NCI-H510A treated with DMSO at 0.1 percent for 48 hours (cell line): ENCODE measurements at places on chromosomes 7 and 10.

DNA sequence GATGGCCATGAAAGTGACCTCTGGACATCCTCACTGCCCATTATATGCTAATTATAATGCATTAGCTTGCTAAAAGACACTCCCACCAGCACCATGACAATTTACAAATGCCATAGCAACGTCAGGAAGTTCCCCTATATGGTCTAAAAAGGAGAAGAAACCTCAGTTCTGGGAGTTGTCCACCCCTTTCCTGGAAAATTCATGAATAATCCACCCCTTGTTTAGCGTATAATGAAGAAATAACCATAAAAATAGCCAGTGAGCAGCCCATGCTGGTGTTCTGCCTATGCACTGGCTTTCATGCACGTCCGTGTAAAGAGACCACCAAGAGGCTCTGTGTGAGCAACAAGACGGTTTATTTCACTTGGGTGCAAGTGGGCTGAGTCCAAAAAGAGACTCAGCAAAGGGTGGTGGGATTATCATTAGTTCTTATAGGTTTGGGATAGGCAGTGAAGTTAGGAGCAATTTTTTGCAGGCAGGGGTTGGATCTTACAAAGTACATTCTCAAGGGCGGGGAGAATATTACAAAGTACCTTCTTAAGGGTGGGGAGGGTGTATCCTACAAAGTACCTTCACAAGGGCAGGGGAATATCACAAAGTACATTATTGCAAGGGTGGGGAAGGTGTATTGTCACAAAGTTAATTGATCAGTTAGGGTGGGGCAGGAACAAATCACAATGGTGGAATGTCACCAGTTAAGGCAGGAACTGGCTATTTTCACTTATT, 45.6 kb downstream of the LBX1 start:
- DNase-seq = no peak

DNA sequence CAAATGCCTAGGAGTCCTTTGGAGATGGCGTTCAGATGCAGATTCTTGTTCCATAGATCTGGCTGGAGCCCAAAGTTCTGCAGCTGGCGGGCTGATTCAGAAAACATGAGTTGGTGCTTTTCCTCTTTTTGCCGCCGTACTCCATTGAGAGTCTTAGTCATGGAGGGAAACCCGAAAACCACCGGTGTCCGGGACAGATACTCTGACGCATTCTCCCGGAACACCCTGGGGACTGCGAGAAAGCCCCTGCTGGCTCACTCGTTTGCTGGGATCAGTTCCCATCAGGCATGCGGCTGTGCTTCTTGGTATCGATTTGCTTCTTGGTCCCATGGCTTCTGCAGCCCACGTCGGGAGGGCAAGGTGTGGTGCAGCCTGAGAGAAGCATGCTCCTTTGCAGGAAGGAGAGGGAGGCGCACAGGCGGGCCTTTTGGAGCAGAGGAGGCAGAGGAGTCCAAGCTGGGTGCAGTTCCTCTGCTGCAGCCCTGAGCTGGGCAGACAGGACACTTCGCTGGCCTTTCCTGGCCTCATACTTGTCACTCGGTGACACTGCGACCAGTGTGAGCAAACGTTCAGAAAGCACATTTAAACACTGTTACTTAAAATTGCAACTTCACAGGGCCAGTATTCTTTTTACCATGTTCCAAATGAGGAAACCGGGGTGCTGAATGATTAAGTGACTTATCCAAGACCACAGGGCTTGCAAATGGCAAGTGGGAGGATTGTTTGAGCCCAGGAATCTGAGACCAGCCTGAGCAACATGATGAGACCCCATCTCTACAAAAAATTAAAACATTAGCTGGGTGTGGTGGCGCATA, 30.6 kb upstream of the PFKFB3 start:
- no peak for DNase-seq

DNA sequence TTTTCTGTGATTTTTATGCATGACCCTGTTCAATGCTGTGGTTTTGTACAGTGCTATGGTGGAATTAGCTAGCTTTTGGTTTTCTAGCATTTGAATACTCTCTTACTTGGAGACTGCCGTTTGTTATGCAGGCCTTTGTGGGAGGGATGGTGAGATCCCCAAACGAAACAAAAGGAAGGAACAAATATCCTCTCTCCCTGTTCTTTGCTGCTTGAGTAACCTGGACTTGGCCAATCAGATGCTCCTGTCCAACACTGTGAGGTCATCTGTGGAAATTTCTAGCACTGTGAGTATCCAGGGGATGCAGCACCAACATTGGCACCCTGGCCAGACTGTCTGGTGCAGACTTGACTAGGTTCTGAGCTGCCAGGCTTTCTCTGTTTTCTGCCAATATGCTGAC, 314.4 kb downstream of the ANKRD30A start:
- DNase-seq = no peak

- DNase-seq = peak; percentile 5
These were observed 101.5 kb downstream of the CHCHD3 start for GRCh38 chr7:132980402-132980801.

DNA sequence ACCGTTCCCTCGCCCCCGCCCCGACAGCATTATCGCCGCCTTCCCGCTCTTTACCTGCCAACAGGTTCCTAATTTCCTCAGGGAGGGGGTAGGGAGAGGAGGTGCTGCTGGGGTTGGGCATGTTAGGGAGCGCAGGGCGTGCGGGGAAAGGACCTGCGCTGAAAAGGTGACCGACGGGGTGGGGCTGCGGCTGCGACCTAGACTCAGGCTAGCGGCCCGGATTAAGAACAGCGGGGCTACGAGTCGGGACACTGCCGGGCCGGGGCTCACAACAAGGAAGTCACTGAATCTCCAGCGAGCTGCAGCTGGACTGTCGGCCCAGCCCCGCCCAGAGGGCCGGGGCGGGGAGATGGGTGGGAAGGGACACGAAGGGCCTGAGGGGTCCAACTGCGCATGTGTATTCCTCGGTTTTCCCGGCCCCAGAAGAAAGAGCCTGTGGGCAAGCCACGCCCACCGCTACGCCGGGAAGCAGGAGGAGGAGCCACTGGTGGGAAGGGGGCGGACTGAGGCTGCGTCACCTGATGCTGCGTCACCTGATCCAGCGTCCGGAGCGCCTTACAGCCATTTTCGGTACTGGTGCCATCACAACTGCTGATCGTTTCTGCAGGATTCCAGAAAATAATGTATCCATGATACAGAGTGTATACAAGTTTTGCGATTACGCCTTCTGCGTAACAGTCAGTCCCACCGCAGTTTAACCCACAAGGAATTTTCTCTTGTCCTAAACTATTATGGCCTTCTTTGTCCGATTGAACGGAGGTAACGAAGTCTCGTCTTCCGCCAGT, at the start of gene SKAP2:
TSS of gene SKAP2 (minus strand) at position 282 of the 785 bp plus-strand sequence. CDS start at position 121, 161 bp downstream.
- DNase-seq = peak; percentile 98

DNA sequence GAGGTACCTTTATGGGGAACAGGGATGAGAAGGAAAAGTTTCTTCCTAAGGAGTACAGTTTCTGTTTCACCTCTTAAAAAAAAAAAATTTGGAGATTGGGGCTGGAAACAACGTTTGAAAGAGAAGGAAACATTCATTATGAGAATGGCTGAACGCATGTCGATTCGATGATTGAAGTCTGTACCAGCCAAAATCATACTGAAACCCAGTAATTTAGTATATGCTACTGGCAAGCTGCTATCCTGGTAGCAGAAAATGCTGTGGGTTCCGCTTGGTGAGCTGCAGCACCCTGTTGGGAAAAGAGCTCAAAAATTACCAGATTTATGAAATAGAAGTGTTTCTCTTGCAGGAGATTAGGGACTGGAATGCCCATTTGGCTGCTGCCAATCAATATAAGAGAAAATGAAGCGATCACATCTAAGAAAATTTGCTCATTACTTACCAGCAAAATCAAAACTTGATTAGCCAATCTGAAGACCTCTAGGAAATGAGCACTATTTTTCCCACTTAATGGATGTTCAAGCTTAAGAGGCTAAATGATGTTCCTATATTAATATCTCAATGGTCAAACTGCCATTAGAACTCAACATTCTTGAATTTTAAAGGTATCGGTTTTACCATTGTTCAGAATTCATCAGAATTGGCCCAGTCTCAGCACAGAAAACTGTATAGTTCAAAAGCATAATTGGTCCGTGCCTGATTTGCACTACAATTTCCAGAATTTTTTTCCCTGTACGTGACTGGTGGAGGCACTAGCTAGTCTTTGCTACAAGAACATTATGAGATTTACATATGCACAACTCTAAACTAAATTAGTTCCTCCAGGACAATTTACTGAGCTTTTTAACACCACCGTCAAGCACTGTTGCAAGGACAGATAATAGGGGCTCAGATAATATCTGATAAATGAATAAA, 1.2 kb upstream of the ITGB1 start:
- DNase-seq = no peak

GRCh38 chr10:71746344-71747037, 26.8 kb downstream of the VSIR start:
- DNase-seq = no peak

- no peak for DNase-seq
These were observed 5.4 kb upstream of the TRPV6 start for GRCh38 chr7:142890874-142891485.

DNA sequence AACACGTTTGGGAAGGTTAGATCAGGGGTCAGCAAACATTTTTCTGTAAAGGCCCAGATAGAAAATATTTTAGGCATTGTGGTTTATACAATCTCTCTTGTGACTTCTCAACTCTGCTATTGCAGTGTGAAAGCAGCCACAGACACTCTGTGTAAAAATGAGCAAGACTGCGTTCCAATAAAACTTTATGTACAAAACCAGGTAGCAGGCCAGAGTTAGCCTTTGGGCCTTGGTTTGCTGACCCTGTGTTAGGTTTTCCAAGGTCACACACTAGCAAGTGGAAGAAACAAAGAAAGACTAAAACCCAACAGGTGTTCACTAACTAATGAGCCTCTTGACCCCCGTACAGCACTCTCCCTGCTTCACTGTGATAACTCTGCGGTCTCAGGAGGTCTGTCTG, 14.9 kb upstream of the PAXIP1 start:
- no peak for DNase-seq
